ENCODE measurements at places on chromosomes 13 and 19.

GRCh38 chr13:81393721-81394120 lies 1052.8 kb upstream of the SPRY2 start:
- no peak for DNase-seq

- DNase-seq: no peak
These were observed 106.5 kb downstream of the TEX26 start for GRCh38 chr13:31038834-31039552.

DNA sequence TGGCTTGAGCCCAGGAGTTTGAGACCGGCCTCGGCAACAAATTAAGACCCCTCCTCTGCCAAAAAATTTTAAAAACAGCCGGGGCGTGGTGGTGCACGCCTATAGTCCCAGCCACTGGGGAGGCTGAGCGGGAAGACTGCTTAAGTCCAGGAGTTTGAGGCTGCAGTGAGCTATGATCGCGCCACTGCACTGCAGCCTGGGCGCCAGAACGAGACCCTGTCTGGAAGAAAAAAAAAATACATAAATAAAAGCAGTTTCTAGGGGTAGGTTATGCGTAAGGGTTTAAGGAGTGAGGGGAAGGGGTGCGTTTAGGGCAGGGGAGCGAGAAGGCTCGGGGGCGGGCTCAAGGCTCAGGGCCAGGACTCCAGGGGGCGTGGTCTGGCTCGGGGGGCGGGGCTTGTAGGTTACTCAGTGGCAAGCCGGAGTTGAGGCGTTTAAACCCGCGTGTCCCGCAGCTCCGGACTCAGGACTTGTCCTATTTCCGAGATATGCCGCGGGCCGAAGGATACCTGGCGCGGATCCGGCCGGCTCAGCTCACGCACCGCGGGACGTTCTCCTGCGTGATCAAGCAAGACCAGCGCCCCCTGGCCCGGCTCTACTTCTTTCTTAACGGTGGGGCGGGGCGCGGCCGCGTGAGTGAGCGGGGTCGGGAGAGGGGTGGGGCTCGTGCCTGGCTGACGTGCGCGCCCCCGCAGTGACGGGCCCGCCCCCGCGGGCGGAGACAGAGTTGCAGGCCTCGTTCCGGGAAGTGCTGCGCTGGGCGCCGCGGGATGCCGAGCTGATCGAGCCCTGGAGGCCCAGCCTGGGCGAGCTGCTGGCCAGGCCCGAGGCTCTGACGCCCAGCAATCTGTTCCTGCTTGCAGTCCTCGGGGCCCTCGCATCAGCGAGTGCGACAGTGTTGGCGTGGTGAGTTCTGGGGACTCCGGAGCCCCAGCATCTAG lies 10.7 kb downstream of the SPACA6 start:
- peak; percentile 0 for DNase-seq

GRCh38 chr13:62593804-62594203 lies 1178.2 kb upstream of the PCDH20 start:
- DNase-seq: no peak
